Activated CD4-positive, alpha-beta T cell treated with anti-CD3 and anti-CD28 coated beads for 48 hours (primary cell): ENCODE measurements at places on chromosomes 3 and 15.

- no peak for DNase-seq
Measured at GRCh38 chr3:46489875-46490274, 7.9 kb upstream of the RTP3 start.

- no peak for DNase-seq
Measured at GRCh38 chr3:67481126-67481525, 173.3 kb downstream of the SUCLG2 start.

GRCh38 chr3:41141433-41142167 is 57.7 kb upstream of the CTNNB1 start:
- DNase-seq = no peak

- no peak for DNase-seq
Measured at GRCh38 chr3:4693620-4694019, 200.5 kb downstream of the ITPR1 start.

- no peak for DNase-seq
Measured at GRCh38 chr3:10309736-10310135, 11.2 kb downstream of the SEC13 start.

GRCh38 chr3:189577050-189577951 is 53.9 kb upstream of the TP63 start:
- no peak for DNase-seq

DNA sequence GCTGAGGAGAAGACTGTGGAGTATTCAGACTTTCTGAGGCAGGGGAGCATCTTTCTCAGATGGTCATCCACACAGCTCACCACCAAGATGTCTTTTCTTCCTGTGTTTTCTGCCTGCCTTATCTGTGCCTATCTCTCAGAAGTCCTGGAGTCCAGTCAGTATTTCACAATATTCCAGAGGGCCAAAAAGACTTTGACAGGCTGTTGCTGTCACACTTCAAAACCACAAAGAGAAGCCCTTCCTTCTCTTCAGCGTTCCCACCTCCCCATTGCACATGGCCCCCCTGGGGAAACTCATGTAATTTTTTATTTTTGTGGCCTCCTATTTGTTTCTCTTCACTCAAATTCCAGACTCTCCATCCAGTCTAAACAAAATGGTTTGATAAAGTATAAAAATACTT is 585.2 kb downstream of the EPHA3 start:
- no peak for DNase-seq

DNA sequence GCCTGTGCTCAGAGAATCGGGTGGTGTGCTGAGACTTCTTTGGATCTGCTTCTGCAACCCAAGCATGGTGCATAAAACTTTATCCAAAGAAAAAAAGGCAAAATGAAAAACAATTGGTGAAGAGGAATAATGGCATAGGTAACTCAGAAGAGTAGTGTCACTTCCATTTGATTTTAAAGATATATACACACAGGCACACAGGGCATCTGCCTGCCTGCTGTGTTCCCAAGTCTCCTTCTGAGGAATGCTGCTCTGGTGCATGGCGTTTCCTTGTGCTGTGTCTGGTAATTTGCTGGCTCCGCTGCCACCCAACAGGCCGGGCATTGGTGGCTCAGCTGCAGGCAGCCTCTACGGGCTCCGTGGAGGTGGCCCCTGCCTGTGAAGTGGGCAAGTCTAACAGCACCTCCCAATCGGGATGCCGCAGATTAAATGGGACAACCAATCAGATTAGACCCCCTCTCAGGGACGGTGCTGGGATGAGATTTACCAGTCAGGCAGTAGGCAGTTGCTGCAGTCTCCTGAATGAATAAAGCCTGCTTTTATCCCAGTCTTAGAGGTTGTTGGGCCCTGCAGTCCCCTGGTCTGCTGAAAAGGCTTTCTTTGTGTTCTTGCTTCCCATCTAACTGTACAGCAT is 253.7 kb upstream of the RASGRP1 start:
- no peak for DNase-seq

- peak; percentile 20 for DNase-seq
Measured at GRCh38 chr15:90924375-90924774, 8.0 kb downstream of the HDDC3 start.

DNA sequence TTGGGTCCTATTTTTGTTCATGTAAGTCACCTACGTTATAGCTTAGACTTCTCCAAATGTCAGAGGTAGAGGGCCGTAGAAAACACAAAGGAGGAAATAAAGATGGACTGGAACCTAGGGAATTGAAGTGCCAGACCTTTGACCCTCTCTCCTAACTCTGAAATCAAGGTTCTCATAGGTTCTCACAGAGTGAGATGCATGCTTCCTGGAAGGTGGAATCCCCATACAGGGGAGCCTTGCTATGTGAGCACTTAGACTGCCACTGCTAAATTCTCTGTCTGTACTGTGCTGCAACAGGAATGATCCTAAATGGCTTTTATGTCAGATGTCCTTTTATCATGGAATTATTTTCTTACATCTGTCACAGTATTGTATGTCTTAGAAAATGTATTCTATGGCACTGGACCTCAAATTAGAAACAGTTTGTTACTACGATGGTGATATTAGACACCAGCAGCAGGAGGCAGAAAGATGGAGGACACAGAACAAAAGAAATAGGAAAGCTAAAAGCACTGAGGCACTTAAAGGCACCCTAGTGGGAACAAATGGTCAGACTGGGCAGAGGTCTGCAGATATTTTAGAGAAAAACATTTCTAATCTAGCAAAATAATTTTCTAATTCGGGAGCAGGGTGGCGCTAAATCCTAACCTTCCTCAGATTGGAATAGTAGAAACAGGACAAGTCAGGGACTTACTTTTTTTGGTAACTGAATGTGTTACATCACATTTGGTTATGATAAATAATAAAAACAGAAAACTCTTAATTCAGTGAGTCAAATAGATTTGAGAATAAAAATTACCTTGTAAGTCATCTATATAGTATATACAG is 60.2 kb upstream of the CDAN1 start:
- no peak for DNase-seq

- DNase-seq = no peak
Measured at GRCh38 chr3:80676866-80677265, 909.1 kb upstream of the ROBO1 start.

DNA sequence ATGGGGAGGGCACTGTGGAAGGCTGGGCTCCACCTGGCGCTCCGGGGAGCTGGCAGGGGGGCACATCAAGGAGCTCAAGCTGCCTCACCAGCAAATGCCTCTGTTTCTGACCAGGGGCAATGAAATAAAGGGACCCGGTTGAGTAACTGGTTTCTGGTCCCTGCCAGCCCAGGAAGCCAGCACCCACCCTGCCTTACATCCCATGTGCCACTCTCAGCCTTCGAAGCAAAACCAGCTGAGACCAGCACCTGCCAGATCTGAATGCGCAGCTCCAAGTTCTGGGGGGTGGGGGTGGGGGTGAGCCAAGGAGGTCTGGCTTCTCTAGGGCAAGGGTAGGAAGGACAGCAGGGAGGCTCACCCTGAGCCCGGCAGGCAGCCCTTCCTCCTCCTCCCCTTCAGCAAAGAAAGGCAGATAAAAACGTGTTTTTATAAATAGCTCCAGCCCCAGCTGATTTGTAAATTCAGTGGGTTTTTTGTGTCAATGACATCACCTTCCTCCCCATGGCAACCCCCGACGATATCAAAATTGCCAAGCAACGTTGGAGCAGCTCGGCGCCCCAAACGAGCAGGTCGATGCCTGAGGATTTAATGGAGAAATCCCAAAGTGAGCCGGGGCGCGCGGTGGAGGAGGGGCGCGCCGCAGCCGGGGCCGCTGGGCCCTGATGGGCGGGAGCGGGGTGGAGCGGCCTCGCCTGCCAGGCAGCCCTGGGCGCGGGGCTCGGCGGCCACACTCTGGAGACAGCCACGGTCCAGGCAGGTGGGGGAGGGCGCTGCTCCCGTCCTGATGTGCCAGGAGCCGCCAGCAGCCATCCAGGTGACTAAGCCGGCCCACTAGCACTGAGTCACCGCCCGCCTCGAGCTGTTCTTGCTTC is at the start of gene PAK6:
TSS of gene PAK6 (plus strand) at position 532 of the 872 bp plus-strand sequence. CDS start 25,723 bp downstream, outside the sequence.
- DNase-seq = peak; percentile 72
